IMR-90 (cell line): ENCODE measurements at places on chromosomes 5 and 9. TPM values are rescaled to one million over a fixed set of nuclear protein-coding genes. Genes with fewer than 3 reads are reported as not detected.

Gene EIF4E1B
- total RNA-seq: not detected in 2 replicates

DNA sequence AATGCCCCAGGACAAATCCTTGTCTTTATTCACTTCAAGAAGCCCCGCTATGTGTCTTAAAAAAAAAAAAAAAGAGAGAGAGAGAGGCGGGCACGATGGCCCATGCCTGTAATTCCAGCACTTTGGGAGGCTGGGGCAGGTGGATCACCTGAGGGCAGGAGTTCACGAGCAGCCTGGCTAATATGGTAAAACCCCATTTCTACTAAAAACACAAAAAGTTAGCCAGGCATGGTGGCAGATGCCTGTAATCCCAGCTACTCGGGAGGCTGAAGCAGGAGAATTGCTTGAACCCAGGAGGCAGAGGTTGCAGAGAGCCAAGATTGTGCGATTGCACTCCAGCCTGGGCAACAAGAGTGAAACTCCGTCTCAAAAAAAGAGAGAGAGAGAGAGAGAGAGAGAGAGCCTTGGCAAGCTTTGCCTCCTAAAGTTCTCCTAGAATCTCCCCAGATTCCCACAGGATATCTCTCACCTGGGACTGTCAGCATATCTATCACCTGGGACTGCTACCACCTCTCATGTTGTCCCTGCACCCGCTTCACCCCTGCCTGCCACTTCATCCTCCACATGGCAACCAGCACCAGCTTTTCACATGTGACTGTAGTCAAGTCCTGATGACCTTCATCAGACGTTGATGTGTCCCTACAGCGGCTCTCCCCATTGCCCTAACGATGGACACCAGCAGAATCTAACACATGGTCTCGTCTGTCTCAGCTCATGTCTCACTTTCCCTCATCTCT, 5.8 kb downstream of the ITK start:
- DNase-seq: no peak

DNA sequence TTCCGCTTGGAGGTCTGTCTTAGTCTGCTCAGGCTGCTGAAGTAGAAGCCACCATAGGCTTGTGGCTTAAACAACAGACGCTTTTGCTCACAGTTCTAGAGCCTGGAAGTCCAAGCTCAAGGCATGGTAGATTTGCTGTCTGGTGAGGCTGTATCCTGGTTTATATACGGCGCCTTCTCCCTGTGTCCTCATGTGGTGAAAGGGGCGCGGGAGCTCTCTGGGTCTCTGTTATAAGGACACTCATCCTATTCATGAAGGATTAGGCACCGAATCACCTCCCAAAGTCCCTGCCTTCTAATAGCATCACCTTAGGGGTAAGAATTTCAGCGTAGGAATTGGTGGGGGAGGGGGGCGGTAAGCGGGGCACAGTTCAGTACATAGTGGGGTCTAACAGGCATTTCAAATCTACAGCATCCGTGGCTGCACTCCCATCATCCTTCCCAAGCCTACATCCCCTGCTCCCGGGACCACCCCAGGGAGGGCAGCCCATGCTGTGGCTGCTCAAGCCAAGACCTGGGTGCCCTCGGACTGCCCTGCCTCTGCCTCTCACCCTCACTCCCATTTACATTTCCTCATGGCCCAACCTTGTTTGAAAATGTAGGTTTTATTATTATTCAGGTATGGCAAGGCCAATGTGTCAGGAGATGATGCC, 15.1 kb upstream of the LPCAT1 start:
- no peak for DNase-seq

DNA sequence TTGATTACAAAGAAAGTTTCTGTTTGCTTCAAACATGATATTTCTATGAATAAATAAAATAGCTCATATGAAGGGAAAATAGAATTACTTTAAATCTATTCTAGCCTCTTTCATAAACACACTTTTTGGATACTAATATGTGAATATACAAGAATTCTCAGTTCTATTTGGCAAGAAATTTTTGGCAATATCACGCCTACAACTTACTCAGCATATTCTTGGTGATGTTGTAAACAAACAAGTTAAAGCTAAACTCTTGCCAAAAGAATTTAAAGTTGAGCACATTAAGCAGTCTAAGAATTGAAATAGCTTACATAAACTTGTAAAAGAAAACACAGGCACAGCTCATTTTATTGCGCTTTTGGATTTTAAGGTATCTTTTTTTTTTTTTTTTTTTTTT, 209.8 kb downstream of the CDH12 start:
- no peak for DNase-seq

GRCh38 chr5:128199104-128199503, 115.5 kb downstream of the SLC12A2 start:
- DNase-seq: peak; percentile 76

- DNase-seq: peak; percentile 81
Measured at GRCh38 chr5:151745071-151745705, 13.2 kb downstream of the ATOX1 start.

DNA sequence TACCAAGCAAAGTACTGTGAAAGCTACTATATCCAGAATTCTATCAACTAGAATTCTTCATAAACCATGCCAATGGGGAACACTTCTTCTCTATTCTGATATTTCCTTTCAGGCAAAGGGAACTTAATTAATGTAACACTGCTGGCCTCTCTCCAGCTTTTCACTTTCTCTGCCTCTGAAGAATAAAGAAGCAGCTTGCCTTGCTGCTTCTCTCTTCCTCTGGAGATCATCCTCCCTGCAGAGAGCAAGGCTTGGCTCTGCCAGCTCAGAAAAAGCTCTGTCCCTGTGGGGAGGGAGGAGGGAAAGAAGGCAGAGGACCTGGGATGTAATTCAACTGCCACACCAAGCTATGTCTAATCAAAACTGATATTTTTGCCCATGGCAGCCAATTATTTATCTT, 6.5 kb downstream of the CTNND2 start:
- no peak for DNase-seq

DNA sequence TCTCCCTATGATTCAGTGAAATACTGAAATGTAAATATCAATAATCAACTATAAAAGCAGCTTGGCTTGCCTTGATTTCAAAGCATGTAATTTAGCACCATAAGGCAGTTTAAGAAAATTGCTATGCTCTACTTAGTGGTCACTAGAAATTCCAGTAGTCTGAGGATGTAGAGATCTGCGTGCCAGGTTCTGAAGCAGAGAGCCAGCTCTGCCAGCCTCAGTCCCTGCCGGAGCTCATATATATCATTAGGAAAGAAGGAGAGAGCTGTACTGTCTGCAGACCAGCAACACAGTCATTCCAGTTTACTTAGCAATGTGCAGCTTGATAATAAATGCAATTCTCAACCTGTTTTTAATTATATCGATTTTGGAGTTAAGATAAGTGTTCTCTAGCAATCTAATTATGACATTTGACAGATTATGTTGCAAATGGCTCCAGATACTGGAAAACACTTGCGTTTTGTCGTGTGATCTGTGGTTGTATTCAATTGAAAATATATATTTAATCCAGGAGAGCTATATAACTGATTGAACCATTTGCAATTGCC, 540.5 kb downstream of the CTNND2 start:
- DNase-seq: no peak

GRCh38 chr5:128121651-128122050, 38.1 kb downstream of the SLC12A2 start:
- no peak for DNase-seq

DNA sequence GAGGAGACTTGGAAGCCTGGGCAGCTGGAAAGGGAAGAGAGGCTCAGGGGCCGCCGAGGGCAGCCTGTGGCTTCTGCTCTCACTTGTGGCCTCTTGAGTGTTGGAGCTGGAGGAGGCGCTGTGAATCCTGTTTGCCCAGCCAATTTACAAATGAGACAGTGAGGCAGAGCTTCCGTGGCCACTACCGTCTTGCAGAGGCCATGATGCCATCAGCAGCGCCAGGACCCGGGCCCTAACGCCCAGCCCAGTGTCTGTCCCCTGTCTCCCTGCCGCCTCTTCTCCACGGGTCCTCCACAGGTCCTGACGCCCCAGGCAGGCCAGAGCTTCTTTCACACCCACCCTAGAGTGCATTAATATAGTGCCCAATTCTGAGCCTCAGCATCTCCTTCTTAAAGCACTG, 172.8 kb downstream of the GOLPH3 start:
- DNase-seq: no peak

GRCh38 chr5:172642926-172643871, 2.1 kb downstream of the NEURL1B start:
- DNase-seq: no peak
